HT-29 (cell line): ENCODE measurements at places on chromosomes 4 and X.
A peak's percentile ranks its signal among the peaks of the same experiment; 100 is the strongest.

DNA sequence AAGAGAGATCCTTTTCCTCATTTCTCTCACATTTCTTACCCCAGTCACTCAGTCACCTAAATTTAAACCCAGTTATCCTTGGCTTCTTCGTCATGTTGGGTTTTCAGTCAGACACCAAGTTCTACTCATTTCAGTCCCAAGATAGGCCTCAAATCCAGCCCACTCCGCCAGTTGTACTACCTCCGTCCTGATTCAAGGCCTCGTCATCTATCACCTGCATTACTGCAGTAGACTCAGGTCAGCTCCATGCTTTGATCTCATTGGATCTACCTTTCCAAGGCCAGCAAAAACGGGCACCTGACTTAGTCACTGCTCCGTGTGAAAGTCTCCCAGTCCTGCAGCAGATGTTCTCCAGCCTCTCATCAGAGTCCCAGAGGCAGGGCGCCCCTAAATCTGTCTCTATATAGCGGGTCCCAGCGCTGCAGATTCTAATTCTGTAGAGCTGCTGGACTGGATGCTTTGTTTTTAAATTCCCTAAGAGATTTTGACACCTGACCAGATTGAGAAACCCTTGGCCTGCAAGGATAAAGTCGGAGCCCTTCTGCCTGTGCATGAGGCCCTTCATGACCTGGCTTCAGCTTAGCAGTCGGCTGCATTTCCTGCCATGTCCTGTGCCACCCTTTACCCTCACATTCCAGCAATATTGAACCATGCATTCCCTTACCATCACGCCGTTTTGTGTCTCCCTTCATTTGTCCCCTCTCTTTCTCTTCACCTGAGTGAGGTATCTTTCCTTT, 53.7 kb downstream of the ZFX start:
- DNase-seq = no peak

GRCh38 chr4:87505862-87506261, 23.3 kb downstream of the SPARCL1 start:
- DNase-seq = no peak

- no peak for DNase-seq
Measured at GRCh38 chrX:51776851-51777250, 33.6 kb downstream of the GSPT2 start.

DNA sequence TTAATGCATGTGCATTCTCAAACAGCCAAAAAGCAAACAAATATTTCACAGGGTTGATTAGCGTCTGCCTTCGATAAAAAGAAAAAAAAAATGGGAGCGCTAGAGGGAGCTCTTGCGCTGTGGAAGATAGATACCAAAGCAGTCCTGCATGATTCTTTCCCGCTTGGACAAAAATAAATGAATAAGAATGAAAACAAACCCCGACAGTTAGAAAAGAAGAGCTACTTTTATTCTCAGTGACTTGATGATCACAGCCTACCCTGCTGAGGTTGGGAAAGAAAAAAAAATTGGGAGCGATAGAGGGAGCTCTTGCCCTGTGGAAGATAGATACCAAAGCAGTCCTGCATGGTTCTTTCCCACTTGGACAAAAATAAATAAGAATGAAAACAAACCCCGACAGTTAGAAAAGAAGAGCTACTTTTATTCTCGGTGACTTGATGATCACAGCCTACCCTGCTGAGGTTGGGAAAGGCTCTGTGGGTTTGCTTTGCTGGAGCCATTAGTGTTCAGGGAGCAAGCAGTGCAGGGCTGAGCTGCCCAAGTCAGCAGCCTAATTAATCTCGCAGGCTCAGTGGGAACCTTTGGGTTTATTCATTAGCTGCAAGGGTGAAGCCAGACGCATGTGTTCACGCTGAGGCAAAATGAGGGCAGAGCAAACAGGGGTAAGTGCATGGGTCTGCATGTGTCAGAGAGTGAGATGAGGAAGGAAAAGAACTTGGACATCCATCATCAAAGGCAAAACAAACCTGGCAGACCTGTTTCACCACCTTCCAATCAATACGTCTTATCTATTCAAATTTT, 249.3 kb upstream of the PRKX start:
- DNase-seq = peak; percentile 31

DNA sequence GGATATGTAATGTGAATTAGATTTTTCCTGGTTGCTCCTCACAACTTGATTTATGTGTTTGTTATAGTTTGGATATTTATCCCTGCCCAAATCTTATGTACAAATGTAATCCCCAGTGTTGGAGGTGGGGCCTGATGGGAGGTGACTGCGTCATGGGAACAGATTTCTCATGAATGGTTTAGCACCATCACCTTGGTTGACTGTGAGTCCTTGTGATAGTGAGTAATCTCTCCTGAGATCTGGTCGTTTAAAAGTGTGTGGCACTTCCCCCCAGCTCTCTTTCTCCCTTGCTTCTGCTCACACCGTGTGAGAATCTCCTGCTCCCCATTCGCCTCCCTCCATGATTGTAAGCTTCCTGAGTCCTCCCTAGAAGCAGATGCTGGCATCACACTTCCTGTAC, 2.2 kb downstream of the MID2 start:
- DNase-seq = no peak

GRCh38 chrX:133838761-133839676, 146.4 kb downstream of the GPC3 start:
- DNase-seq = peak; percentile 77

- no peak for DNase-seq
Measured at GRCh38 chrX:71102292-71102691, 4.2 kb downstream of the CXorf65 start.

GRCh38 chr4:153335665-153336064, 8.8 kb upstream of the MND1 start:
- DNase-seq = no peak
